Panc1 (cell line): ENCODE measurements at places on chromosomes 5 and 9. TPM values are rescaled to one million over a fixed set of nuclear protein-coding genes. Genes with fewer than 3 reads are reported as not detected.

LCN12 gene
- 2.5 TPM for total RNA-seq

- H3K4me1 ChIP-seq = peaks cover 27% of the 10 kb centered on the region
- no peak overlapping the region for H3K4me3 ChIP-seq
- peak overlapping the region; percentile 71; the same call in 1 of the 2 replicates for H3K27ac ChIP-seq
- H3K36me3 ChIP-seq = no peaks in the 10 kb centered on the region
These were observed 4.5 kb downstream of the SPARC start for GRCh38 chr5:151682240-151682639.

DNA sequence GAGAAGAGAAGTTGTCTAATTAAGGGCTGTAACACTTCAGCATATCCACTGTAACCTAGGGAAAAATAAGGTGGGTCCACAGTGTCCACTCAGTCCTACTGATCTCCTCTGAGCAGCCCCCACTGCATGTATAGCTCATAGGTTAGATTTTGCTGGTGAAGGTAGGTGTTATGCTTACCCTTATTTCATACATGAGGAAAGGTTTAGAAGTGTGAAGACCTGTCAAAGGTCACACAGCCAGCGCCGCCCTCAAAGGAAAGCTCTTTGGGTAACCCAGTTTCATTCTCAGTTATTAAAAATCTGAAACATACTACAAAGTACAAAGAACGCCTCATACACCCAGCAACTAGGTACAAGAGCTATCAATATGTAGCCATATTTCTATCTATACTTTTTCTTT lies 87.2 kb downstream of the TLE4 start:
- H3K27me3 ChIP-seq = no peaks in the 10 kb centered on the region
- no peak overlapping the region for H3K27ac ChIP-seq
- H3K4me1 ChIP-seq = no peaks in the 10 kb centered on the region
- H3K36me3 ChIP-seq = no peaks in the 10 kb centered on the region
- no peak overlapping the region for H3K4me3 ChIP-seq

RNF183 gene
- total RNA-seq = not detected

TMEM171 gene
- total RNA-seq = 2.1 TPM

DNA sequence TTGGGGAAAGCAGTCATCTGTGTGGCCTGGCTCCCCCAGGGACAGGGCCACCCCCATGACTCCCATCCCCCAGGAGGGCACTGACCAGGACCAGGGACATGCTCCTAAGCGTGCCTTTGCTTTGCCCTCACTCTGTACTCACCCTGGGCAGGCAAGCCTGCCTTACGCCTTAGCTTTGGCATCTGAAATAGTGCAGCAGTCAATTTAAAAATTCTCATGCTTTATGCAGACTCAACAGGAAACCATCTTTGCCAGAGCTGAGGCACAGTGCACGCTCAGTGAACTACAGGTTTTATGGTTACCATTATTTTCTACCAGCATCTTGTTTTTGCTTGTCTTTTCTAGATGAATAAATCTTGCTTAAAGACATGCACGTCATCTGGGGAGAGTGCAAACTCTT lies 323.5 kb downstream of the IRX2 start:
- DNase-seq = no peak
- H3K36me3 ChIP-seq = no peaks in the 10 kb centered on the region; the same call in 1 of the 2 replicates
- 0 out of 2 replicates have a peak, but pooled peaks cover 3% of the 10 kb centered on the region for H3K27me3 ChIP-seq
- no peaks in the 10 kb centered on the region for H3K4me1 ChIP-seq

DNA sequence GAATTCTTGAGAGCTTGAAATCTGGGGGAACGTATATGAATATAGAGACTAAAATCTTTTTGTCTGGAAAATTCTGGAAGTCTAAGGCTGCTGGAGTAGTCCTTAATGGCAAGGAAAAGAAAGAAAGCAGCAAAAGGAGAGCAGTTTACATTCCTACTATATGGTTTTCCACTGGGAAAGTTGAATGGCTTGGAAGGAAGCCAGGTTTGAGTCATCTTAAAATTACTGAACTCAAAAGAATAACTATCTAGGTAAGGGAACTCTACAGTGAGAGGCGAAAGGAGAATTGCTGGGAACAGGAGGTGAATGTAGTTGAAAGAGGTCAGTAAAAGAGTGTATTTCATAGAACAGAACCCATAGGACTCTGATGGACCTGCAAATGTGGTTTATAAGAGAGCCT lies 258.1 kb upstream of the EDIL3 start:
- H3K4me3 ChIP-seq = no peak overlapping the region
- H3K27ac ChIP-seq = no peak overlapping the region
- H3K27me3 ChIP-seq = no peaks in the 10 kb centered on the region
- no peaks in the 10 kb centered on the region for H3K4me1 ChIP-seq
- H3K36me3 ChIP-seq = no peaks in the 10 kb centered on the region
- no peak for DNase-seq

ZFP2 gene
- total RNA-seq = 1.2 TPM

DNA sequence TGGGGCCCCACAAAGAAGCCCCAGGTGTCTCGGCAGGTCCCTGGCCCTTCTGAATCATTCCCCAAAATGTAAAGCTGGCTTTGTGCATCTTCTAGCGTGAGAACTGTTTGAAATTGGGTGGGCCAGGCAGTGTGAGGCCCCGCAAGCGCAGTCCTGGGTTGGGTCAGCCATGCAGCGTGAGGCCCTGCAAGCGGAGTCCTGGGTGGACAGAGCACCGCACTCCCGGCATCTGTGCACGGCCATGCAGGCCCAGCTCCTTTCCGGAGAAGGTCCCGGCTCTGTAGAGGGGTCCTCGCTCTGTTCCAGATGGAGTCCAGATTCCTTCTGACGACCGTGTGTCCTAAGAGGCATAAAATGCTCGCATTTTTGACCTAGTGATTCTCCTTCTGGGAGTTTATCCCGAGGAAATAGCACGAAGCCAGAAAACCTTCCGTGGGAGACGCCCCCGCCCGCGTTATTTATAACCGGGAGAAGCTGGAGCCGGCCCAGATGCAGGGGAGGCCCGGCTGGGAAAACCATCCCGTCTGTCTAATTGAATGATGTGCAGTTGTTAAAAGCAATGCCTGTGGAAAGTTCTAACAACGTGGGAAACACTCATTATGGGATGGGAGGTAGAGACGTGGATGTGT lies 19.4 kb upstream of the NOTCH1 start:
- no peak overlapping the region for H3K4me3 ChIP-seq
- no peaks in the 10 kb centered on the region for H3K27me3 ChIP-seq
- no peak overlapping the region for H3K27ac ChIP-seq
- no peak for DNase-seq
- no peaks in the 10 kb centered on the region for H3K36me3 ChIP-seq

DNA sequence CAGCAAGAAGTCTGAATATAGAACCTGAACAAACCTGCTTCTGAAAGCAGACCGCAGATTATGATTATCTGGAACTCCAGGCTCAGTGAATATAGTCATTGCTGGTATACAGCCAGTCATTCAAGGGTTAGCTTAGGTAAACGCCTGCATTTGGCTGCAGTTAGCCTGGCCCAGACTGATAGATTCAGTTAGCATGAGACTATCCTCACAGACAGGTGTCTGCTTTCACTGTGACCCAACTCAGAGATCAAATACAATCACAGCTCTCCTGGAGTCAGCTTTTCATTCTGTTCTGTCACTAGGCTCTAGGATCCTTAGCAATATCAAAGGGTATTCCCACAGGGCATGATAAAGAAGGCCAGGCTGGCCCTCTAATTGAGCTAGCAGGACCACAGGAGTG lies 138.6 kb upstream of the PLCXD3 start:
- H3K4me3 ChIP-seq = no peak overlapping the region
- no peaks in the 10 kb centered on the region for H3K27me3 ChIP-seq
- no peaks in the 10 kb centered on the region for H3K4me1 ChIP-seq
- no peak overlapping the region for H3K27ac ChIP-seq
- H3K36me3 ChIP-seq = no peaks in the 10 kb centered on the region

GGTA1 gene
- not detected for total RNA-seq

DNA sequence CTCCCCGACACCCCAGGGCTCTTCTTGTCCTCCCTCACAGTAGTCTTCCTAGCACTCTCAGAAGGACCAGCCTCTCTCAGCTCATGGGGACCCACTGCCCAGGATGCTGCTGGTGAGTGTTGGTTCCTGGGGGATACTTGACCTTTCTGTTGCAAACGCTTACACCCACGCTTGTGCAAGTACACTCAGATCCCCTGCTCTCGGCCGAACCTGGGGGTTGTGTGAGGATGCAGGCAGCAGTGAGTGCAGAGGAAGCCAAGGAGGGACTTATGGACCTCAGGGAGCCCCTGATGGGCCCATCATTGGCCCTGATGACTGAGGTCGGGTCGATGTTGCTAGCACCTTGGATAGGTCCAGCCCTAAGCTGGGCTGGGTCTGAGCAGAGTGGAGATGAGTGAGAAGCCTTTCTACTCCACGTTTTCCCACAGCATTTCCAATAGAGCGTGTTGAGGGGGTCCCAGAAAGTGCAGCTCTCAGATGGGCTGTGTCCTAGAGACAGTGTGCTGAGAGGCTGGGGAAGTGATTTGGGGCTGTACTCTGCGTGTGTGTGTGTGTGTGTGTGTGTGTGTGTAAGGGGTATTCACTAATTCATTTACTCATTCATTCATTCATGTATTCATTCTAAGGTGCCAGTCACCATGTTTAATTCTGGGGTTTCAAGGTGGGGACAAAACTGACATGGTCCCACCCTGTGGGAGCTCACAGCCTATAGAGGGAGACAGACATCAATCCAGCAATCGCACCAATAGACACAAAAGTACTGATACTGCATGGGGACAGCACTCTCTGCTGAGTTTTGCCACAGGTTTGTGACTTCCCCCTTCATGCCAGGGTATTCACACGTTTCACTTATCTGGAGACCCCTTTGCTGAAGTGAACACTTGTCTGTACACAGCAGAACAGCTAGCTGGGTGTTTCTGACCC lies 25.2 kb upstream of the PITX1 start:
- H3K27ac ChIP-seq = no peak overlapping the region
- no peaks in the 10 kb centered on the region for H3K27me3 ChIP-seq
- H3K4me3 ChIP-seq = no peak overlapping the region
- H3K36me3 ChIP-seq = no peaks in the 10 kb centered on the region

- no peaks in the 10 kb centered on the region for H3K36me3 ChIP-seq
- H3K27ac ChIP-seq = no peak overlapping the region
- H3K27me3 ChIP-seq = no peaks in the 10 kb centered on the region; the same call in none of the 2 replicates
- DNase-seq = no peak
These were observed 336.7 kb upstream of the CLINT1 start for GRCh38 chr5:158195416-158196210.

DNA sequence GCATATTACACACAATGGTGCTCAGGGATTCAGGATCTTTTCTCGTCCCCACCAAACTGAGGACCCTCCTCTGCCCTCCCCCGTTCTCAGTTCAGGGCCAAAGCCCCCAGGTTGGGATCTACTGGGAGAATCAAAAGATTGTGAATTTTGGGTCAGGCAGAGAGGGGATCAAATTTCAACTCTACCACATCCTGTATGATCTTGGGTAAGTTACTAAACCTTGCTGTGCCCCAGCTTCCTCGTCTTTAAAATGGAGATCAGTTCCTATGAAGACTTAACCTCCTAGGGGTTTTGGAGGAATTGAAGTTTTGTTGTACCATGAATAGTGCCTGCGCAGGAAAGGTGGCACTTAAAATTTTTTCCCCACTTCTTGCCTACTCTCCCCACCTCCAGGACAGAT lies 62.4 kb downstream of the RAI14 start:
- H3K36me3 ChIP-seq = no peaks in the 10 kb centered on the region
- no peak overlapping the region for H3K27ac ChIP-seq

- peaks cover 42% of the 10 kb centered on the region for H3K4me1 ChIP-seq
- peak; percentile 47 for DNase-seq
- H3K36me3 ChIP-seq = no peaks in the 10 kb centered on the region
- peak overlapping the region; percentile 66 for H3K27ac ChIP-seq
These were observed 56.2 kb downstream of the DUSP1 start for GRCh38 chr5:172714491-172715420.

PCYOX1L gene
- 7.0 TPM for total RNA-seq

- no peaks in the 10 kb centered on the region for H3K27me3 ChIP-seq
- H3K36me3 ChIP-seq = no peaks in the 10 kb centered on the region
- no peaks in the 10 kb centered on the region for H3K4me1 ChIP-seq
- H3K4me3 ChIP-seq = no peak overlapping the region
These were observed 11.7 kb downstream of the TIMD4 start for GRCh38 chr5:156951359-156951758.

- H3K4me3 ChIP-seq = no peak overlapping the region
- H3K27ac ChIP-seq = no peak overlapping the region
- no peaks in the 10 kb centered on the region for H3K27me3 ChIP-seq
- DNase-seq = no peak
- no peaks in the 10 kb centered on the region for H3K36me3 ChIP-seq
These were observed 29.8 kb downstream of the DAB2 start for GRCh38 chr5:39394946-39395345.

RNF20 gene
- total RNA-seq = 37.5 TPM

DNA sequence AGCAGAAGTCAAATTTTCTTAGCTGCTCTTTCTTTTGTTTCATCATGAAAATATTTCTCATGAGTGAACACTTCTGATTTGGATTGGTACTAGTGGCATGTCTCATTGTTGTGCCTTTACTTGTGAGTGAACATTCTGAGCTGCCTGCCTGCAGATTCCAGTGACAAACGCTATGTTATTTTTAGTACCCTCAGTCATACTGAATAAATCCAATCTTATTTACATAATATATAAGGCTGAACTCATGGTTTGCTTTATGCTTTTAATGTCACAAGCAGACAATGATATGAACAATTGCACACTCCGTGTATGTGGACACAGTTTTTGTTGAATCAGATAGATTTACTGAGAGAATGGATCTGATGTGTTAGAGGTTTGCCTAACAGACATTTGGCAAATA lies 67.8 kb downstream of the ACTBL2 start:
- peaks cover 3% of the 10 kb centered on the region for H3K4me1 ChIP-seq
- H3K36me3 ChIP-seq = no peaks in the 10 kb centered on the region
- DNase-seq = no peak
- H3K27ac ChIP-seq = peak overlapping the region; percentile 57; the same call in 1 of the 2 replicates

DNA sequence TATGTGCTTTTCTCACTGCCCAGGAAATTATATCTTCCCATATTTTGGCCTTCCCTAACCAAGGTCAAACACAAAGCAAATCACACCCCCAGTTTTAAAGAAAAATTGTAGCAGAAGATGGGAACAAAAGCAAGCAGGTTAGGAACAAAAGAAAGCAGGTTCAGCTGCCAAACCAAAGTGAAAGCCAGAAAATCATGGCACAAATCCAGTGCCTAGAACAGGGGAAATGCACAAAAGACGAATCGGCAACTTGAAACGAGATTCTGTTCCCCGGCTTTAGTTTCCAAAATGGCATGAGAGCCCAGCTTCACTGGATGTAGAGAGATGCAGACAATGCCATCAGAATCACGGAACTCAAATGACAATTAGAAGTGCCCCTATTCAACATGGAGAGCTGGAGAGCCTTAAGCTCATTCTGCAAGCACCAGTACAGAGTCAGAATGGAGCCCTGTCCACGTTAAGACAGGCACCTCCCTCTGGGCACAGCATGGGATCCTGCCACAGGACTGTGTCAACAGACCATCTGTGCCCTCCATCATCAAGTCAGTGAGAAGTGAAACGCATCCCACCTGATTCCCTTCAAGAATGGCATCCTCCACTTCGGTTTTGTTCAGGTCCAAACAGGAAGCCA lies 13.8 kb downstream of the DNAH5 start:
- DNase-seq = no peak
- H3K4me1 ChIP-seq = no peaks in the 10 kb centered on the region
- no peaks in the 10 kb centered on the region for H3K27me3 ChIP-seq
- H3K27ac ChIP-seq = no peak overlapping the region
- no peak overlapping the region for H3K4me3 ChIP-seq

DNA sequence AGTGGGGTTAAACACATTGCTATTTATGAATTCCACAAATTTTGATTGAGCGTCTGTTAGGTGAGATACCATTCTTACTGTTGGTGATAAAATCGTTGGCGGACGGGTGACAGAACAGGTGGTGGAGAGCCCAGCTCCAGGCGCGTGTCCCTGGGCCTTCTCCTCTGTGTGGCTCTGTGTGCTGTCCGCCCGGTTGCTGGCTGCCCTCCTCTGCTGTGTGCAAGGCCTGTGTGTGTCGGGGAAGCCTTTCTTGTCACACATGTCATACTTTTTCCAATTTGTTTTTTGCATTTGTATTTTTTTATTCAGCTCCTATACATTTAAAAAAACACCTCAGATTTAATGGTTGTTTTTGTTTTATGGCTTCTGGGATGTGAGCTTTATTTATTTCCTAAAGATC lies 33.9 kb downstream of the TENT4A start:
- no peaks in the 10 kb centered on the region; the same call in 1 of the 2 replicates for H3K4me1 ChIP-seq
- peaks cover 30% of the 10 kb centered on the region for H3K36me3 ChIP-seq
